ENCODE measurements at places on chromosomes 7 and 10.

GRCh38 chr7:1999278-1999984 lies 233.3 kb downstream of the MAD1L1 start:
- peak; percentile 51 for DNase-seq

- DNase-seq: no peak
Observed at GRCh38 chr7:46719616-46720015, 798.5 kb upstream of the IGFBP3 start.

DNA sequence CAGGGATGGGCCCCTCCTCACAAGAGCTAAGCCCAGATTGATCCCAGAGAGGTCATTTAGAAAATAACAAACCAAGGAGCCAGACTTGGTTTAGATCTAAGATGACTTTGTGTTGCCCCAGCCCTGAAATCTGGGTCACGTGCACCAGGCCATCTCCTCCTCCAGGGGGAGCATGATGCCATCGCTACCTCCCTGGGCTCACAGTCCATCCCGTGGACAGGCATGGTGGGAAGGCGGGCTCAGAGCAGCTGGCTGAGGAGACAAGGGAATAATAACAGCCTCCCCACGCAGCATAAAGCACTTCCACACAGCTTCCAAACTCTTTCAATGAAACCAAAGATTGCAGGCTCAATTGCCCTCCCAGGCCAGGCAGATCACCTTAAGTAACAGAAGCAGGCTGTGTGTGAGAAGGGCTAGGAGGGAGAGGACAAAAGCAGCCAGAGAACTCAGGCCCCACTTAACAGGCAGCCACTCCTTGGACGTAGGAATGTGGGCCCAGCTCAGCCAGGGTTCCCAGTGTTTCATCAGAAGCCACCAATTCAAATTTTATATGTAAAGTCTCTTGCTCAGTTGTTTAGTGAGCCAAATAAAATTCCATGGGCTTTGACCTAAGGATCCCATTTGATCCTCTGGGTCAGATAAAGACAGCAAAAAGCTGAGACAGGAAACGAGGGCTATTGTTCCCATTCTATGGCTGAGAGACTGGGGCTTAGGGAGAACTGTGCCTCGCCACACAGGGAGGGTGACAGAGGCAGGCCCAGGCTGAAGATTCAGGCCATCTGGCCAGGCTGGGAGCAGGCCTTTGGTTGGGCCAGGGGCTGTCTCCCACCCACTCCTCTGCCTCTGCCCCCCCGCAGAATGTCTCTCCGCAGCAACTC lies 100.2 kb downstream of the COL13A1 start:
- DNase-seq: no peak

DNA sequence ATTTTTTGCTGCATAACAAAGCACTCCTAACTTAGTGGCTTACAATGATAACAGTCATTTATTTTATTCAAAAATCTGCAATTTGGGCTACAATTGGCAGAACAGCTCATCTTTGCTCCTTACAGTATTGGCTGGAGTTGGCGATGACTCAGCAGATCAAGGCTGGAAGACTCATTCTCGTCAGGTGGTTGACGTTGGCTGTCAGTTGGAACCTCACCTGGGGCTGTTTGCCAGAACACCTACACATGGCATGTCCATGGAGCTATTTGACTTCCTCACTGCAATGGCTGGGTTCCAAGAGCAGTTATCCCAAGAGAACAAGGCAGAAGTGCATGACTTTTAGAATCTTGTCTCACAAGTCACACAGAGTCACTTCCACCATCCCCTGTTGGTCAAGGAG lies 75.1 kb downstream of the NOD1 start:
- DNase-seq: no peak

DNA sequence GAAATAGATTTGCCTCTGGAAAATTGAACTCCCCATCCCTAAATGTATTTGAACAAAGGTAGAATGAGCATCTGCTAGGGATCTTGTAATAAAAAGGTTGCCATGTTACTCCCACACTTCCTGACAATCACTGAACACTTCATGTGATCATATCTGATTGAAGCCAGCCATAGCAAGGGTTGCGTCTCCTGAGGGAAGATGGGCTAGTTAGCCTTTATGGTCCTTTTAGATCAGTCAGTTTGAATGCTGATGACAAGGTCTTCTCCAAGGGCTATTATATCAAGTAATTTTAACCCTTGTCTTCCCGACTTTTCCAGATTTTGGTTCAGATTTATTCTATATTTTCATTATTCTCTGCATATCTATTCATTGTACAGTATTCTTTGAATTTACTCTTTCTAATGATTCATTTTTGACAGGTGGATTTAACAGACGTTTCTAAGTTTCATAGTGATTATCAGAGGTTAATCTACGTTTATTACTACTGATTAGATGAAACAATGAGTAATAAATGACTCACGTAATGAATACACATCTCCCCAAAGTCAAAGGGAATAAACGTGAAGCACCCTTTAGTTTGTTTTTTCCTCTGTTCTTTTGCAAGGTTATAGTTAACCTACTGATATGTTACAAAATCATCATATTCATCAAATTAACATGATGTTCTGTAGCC lies 28.1 kb downstream of the CSGALNACT2 start:
- no peak for DNase-seq

DNA sequence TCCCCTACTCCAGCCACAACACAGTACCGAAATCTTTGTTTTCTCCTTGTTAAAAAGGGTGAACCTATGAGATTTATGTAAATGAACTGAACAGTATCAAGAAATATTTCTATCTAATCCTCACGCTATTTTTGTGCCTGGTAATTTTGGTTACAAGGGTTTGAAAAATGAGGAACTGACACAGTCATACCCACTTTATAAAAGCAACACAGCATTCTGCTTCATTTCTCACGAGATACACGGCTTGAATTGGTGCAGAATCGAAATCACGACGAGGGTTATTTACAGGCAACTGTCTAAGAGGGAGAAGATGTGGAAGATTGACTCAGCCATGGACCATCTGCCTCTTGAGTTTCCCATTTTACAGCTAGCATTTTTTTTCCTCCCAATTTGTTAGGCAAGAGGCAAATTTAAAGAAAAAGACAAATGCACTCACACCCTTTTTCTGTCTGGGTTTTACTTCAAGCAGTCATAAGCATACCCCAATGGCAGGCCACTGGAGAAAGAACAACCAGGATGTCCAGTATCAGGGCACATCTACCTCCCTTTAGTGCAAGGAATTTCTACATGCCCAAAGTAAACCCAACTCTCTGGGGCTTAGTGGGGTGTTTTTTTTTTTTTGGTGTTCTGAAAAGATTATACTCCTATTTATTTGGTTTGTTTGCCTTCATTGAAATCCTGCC lies 108.1 kb downstream of the ITGB8 start:
- no peak for DNase-seq

GRCh38 chr7:36512616-36513015 lies 123.0 kb downstream of the ANLN start:
- DNase-seq: no peak

- DNase-seq: no peak
Observed at GRCh38 chr7:128703609-128704241, 31.6 kb downstream of the GARIN1A start.

- no peak for DNase-seq
Observed at GRCh38 chr7:27080844-27081436, 14.9 kb downstream of the HOXA1 start.

DNA sequence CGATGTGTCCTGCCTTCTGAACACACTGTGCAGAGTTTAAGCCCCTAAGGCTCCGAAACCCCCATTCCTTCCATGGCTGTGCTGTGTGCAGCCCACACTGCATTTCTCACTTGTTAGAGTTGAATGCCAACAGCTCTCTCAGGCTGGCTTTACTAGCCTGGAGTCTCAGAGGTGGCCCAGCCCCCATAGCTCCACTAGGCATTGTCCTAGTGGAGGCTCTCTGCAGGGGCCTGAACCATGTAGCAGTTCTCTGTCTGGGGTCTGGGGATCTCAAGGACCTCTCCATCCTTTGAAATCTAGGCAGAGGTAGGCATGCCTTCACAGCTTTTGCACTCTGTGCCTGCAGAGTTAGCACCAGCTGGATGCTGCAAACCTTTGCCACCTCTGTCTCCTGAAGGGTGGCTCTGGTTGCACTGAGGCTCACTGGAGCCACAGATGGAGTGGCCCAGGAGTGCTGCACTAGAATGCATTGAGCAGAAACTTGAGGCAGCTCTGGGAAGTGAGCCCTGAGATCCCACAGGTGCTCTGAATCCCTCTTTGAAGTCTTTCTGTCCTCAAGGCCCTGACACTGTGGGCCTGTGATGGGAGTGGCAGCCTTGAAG lies 301.7 kb downstream of the DGKB start:
- no peak for DNase-seq

DNA sequence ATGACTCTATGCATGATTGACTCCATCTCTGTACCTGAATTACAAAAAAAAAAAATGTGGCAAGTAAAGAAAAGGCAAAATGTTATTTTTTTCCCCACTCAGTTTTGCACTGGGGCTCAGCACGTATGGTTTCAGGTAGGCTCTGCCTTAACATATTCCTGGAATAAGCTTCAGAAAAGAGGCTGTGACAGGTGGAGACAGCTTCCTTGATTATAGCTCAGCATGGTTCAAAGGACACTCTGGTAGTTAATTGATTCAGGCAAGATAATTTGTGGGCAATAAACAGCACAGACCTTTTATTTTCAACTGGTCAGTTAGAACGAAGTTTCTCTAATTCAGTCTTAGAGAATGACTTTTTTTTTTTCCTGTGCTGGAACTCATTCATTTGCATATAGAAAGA lies 347.3 kb downstream of the GALNT17 start:
- no peak for DNase-seq

- DNase-seq: peak; percentile 88
Observed at GRCh38 chr7:64888901-64889685, 14.0 kb upstream of the ZNF273 start.

Measured in spleen (tissue), 13 donors.